Panc1 (cell line): ENCODE measurements at places on chromosomes 7 and 10. TPM values are rescaled to one million over a fixed set of nuclear protein-coding genes. Genes with fewer than 3 reads are reported as not detected.

AOAH gene
- 0.31 TPM for total RNA-seq

GRCh38 chr7:123864436-123864835 lies 19.5 kb downstream of the HYAL4 start:
- no peak overlapping the region for H3K4me3 ChIP-seq
- no peak overlapping the region for H3K27ac ChIP-seq
- H3K36me3 ChIP-seq, result no peaks in the 10 kb centered on the region
- no peak for DNase-seq

DNA sequence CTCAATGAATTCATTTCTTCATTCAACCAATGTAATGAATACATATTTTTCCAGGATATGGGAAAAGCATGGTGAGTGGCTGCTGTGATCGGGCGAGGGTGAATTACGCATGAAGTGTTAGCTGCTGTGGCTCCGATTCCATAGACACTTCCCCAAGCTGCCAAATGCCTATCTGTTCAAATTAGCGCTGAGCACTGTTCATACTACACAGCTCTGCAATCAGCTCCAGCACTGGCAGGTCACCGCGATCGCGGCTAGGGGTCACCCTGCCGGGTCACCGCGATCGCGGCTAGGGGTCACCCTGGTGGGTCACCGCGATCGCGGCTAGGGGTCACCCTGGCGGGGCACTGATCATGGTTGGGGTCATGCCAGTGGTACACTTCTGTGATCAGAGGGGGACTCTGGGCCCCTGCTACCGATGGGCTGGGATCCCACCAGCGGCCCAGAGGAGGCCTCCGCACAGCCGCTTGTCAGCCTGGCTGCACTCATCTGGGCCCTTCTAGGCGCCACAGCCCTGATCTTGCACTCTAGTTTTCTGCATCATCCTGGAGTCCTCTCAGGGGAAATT lies 49.3 kb downstream of the JAKMIP3 start:
- DNase-seq, result no peak
- no peaks in the 10 kb centered on the region for H3K36me3 ChIP-seq
- no peak overlapping the region for H3K27ac ChIP-seq
- no peak overlapping the region for H3K4me3 ChIP-seq

- H3K27me3 ChIP-seq, result peaks cover 4% of the 10 kb centered on the region; the same call in 1 of the 2 replicates
- DNase-seq, result no peak
- no peaks in the 10 kb centered on the region for H3K4me1 ChIP-seq
- no peak overlapping the region for H3K4me3 ChIP-seq
- H3K36me3 ChIP-seq, result no peaks in the 10 kb centered on the region
- no peak overlapping the region for H3K27ac ChIP-seq
Observed at GRCh38 chr10:127952575-127952869, 45.6 kb downstream of the PTPRE start.

DNA sequence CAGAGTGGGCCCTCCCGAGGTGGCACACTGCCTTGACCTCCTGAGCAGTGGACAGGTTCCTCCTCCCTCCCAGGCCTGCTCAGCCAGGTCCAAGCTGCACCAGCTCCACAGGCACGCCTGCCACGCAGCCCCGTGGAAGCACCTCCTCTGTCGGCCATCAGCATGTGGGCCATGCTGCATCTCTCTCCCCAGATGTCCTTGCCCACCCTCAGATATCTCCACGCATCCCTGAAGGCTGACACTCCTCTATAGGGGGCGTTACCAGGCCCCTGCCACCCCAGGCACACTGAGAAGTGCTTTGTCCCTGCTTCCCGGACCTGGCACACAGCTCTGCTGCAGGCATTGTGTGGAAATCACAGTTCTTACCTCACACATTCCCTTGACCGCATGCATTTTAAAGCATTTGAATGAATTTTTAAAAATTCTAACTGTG lies 598.5 kb downstream of the SDK1 start:
- no peak for DNase-seq
- H3K27ac ChIP-seq, result no peak overlapping the region
- H3K4me1 ChIP-seq, result no peaks in the 10 kb centered on the region
- no peaks in the 10 kb centered on the region for H3K27me3 ChIP-seq
- no peak overlapping the region for H3K4me3 ChIP-seq
- no peaks in the 10 kb centered on the region for H3K36me3 ChIP-seq

DNA sequence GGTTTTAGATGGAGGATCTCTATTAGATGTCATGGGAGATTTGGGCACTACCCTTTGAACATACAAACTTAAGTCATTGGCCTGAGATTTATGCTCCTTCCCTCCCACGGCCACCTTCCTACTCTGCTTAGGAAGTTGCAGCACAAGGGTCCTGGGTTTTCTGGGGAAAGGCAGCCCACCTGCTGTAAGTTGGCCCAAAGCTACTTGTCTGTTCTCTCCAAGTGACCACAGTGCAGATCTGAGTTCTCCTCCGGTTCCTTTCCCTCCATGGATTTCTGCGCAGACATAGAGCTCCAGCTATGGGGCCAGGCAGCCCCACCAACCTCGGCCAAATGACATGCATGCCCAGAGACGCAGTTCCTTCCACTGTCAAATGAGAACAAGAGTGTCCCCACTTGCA lies 12.8 kb upstream of the C10orf53 start:
- no peak overlapping the region for H3K27ac ChIP-seq
- no peak for DNase-seq
- H3K4me3 ChIP-seq, result no peak overlapping the region
- H3K4me1 ChIP-seq, result no peaks in the 10 kb centered on the region
- H3K27me3 ChIP-seq, result peaks cover 8% of the 10 kb centered on the region; the same call in 1 of the 2 replicates

DNA sequence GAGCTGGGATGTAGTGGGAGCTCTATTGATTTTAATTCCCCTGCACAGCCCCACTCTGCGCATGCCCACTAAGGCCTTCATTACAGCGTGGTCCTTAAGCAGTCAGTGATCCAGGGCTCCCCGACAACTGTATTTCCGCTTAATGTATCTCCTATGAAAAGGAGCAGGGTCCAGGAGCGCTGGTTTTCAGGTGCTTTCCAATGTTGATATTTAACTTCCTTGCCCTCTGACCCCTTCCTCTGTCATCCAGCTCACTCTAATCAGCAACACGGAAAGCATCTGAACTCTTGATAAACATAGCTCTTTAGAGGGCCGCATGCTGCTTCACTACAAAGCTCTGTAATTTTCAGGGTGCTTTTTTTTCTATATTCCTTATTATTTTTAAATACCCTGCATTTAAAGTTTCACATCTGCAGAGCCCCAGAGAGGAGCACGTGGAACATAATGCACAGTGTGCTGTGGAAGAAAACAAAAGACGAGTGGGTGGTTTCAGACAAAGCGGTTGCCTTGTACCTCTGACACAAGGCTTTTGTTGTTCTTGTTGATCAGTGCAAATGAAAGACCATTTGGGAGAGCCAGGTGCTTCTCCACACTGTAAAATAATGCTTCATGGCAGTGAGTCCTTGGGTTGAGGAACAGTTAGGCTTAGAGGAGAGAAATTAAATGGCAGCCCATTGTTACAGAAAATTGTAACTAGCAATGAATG lies 465.9 kb upstream of the CELF2 start:
- no peak for DNase-seq
- no peak overlapping the region for H3K27ac ChIP-seq
- no peaks in the 10 kb centered on the region for H3K4me1 ChIP-seq
- H3K36me3 ChIP-seq, result no peaks in the 10 kb centered on the region
- H3K4me3 ChIP-seq, result no peak overlapping the region

DNA sequence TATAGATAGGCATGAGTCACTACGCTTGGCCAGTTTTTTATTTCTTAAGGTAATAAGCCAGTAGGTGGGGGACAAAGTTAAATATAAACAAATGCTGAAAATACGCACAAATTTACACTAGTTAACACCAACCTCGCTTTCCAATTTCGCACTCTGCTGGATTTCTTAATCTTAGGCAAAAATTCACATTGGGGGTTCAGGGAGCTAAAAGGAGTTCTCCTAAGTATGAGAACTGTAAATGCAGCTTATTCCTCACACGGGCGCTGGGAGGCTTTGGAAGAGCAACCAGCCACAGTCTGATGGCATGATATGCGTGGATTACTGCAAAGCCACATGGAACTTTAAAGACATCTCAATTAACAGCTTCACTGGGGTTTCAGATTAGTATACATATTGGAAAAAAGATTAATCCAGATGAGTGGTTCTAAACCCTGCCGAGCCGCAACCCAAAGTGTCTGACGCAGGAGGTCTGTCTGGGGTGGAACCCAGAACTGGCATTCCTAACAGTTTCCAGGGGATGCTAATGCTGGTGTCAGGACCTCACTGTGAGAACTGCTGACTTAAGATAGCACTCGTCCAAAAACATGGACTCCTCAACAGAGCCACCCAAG lies 16.2 kb downstream of the TNS3 start:
- 0 out of 2 replicates have a peak, but pooled peaks cover 7% of the 10 kb centered on the region for H3K36me3 ChIP-seq
- no peak for DNase-seq
- H3K4me1 ChIP-seq, result peaks cover 91% of the 10 kb centered on the region
- peak overlapping the region; percentile 100 for H3K27ac ChIP-seq
- no peaks in the 10 kb centered on the region for H3K27me3 ChIP-seq
- no peak overlapping the region for H3K4me3 ChIP-seq

DNA sequence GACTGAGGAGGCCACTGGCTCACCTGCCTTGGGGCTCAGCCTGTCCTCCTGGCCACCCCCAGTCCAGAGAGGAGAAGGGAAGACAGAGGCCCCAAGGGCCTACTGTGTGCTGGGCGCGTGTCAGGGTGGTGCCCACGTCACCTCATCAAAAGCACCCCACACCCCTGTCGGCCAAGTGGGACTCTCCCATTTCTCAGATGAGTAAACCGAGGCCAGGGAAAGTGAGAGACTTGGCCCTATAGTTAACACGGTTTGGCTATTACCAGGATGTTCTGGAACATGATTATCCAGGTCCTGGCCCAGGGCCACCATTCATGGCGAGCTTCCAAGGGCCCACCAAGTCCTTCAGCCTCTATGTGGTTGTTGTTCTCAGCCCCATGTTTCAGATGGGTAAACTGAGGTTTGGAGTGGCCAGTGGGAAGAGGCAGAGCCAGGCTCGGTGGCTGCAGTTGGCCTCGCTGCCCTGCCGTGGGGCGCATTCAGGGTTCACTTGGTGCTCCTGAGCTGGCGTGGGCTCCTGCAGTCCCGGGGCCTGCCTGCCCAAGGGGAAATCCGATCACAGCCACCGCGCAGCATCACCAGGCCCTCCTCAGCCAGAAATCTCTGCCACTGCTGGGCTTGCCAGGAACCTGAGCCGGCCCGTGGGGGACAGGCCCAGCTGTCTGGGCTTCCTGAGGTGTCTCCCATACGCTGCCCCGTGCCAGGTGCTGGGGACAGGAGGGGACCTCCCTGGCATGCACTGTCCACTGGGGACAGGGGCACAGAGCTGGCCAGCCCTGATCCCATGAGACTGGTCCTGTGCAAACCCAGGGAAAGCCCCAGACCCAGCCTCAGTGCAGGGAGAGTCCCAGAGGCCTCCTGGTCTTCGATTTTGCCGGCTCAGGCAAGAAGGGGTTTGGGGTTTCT lies 117.7 kb upstream of the TNRC18 start:
- no peak overlapping the region for H3K27ac ChIP-seq
- H3K4me1 ChIP-seq, result peaks cover 5% of the 10 kb centered on the region
- H3K27me3 ChIP-seq, result no peaks in the 10 kb centered on the region
- no peak for DNase-seq
- H3K36me3 ChIP-seq, result no peaks in the 10 kb centered on the region
